ENCODE measurements at places on chromosomes 5 and 9. TPM values are rescaled to one million over a fixed set of nuclear protein-coding genes. Genes with fewer than 3 reads are reported as not detected.
A peak's percentile ranks its signal among the peaks of the same experiment; 100 is the strongest.

DNA sequence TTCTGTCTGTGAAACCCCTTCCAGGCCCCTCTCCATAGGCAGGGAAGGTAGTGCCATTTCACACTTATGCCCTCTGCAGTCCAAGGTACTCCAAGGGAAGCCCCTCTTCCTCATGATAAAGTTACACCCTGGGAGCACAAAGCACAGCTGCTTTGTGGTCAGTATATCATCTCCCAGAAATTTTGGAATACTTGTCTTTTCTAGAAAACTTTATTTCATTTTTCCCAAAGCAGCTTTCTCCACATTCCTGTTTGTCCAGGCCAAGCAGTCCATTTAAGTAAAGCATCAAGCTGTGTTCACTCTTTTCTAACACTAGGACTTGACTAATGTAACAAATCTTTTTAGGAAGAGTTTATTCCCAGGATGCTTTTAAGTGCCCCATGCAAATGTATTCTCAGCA is 371.8 kb upstream of the RGMB start:
- DNase-seq = no peak

DNA sequence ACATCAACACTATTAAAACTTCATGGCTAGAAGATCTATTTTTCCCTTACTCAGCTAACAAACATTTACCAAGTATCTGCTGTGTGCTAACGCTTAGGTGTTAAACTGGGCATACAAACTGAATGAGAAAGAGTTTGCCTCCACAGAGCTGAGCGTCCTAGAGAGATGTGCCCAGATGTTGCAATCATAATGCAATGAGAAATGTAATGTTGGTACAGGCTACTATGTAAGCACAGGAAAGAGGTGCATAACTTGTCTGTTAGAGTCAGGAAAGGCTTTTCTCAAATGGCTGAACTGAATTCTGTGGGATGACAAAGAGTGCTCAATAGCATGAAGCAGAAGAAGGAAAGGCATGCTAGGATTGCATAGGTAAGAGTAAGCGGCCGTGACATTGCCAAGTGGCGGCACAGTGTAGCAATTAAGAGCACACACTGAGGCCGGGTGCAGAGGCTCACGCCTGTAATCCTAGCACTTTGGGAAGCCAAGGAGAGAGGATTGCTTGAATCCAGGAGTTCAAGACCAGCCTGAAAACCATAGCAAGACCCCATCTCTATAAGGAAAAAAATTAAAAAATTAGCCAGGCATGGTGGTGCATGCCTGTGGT is 137.8 kb downstream of the MEF2C start:
- no peak for DNase-seq

DNA sequence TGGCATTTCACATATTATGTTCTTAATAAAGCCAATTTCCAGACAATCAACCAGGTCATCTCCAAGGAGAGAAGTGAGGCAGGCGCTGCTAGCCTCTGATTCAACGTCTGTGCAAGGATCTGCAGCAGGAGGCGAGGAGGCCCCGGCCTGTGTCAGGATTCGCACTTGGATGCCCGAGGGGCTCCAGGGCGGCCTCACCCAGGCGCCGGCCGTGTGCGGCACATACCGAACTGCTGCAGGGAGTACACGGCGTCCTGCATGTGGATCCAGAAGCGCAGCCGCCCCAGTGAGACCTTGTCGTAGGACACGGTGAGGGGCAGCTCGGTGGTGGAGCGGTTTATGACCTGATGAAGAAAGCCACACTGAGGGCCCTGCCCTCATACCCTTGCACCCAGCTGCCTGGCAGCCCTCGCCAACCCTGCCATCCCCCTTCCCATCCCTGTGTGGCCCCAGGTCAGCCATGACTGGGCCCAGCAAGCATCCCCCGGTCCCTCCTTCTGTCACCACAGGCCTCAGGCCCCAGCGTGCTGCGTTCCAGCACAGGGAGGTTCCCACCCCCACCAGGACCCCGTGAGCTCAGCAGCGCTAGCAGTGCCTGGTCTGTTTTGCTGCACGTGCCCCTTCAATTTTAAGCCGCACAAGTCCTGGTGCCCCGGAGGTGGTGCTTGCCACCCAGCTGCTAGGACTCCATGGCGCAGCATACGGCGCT is 9.9 kb downstream of the CLPTM1L start:
- DNase-seq = no peak

DNA sequence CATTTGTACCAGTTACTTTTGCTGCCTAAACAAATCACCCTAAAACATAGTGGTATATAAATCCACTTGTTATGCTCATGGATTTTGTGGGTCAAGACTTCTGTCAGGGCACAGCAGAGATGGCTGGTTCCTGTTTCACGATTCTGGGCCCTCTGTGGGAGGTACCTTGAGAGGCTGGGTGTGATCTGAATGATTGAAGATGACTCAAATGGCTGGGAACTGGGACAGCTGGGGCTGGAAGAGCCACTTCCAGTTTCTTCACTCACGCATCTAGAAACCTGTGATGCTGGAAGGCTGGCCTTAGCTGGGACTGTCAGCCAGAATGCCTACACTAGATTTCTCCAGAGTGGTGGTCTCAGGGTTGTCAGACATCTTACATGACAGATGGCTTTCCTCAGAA is 88.1 kb downstream of the KIF4B start:
- DNase-seq = no peak

DNA sequence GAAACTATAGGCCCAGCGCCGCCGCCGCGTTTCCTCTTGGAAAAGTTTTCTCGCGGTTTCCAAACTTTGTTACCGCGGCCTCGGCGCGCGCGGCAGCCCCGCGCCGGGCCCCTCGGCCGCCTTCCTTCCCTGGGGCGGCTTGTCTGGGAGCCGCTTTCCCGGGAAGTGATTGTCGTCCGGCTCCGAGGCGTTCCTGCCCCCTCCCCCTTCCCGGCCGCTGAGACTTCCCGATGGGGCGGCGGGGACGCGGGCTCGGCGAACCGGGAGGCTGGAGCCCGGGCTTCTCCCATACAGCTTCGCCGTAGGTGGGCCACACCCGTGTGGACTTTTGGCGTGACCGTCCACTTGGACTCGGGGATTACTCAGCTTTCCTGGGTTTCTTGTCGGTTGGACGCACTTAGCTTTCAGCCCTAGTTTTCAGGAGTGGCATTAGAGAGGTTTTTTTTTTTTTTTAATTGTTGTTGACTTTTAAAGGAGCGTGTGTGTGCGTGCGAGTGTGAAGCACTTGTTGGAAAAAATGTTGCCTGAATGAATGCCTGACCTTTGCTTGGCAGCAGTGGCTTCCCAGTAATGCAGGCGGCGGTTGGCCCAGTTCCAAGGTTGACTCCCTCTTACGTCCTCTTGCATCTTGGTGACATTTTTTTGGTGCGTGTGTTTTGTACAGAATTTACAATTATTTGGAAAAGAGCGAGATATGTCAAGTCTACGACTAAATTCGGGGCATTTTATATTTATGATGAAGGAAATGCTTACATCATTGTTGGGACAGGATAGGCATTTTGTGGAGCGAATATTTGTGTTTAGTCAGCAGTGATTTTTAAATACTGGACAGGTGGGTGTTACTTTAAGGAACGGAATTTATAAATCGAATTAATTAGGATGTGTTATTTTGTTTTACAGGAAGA is 821 bp downstream of the CTNNA1 start:
- DNase-seq = peak; percentile 47

DNA sequence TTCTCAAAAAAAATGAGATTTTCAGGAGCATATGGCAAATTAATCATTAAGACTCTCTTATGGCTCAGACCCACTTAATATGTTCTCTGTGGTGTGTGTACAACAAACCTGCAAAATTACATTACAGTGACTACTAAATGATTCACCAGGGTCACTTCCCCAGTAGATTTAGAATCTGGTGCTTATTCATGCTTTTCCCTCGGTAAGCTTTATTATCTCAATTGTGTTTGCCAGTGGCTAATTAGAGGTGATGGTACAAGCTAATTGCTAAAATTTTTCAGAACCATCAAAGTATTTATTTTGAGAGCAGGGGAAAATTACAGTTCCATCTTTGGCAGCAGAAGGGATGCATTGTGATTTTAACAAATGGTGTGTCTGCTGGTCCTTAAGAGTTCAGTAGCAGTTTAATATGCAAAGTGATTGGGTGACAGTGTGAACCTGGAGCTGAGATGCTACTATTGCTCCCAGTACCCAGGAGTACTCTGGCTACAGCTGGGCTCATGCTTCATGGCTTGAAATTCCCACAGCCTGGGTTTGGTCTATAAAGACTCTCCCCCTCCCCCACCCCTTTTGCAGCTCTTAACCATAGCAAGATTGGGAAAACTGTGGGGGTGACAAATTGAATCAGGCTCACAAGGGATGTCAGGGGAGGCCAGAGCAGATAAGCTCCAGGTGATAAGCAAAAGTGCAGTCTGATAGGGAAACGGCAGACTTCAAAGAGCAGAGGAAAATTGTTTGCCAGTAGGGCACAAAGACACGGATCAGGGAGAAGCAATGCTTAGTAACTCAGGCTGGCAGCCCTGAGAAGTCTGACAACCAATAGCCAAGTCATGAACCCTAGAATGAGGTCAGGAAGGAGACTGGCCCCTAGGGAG is 92.8 kb upstream of the RAD23B start:
- no peak for DNase-seq

DNA sequence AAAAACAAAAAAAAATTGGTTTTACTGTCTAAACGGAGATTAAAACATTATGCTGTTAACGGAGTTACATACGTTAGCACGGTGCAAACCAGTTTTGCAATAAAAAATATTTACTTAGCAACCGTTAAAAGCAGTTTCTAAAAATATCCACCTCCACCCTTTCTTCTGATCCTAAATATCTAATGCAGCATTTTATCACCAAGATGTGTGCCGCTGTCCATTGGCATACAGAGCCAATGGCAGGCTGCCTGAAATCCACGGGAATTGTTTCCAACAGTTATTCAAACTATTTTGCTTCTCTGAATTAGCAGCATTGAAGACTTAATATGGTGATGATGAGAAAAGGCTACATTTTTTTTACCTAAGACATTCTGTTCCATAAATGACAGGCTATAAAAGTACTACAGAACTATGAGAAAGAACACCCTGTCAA is 61.6 kb downstream of the CSNK1A1 start:
- DNase-seq = no peak

DNA sequence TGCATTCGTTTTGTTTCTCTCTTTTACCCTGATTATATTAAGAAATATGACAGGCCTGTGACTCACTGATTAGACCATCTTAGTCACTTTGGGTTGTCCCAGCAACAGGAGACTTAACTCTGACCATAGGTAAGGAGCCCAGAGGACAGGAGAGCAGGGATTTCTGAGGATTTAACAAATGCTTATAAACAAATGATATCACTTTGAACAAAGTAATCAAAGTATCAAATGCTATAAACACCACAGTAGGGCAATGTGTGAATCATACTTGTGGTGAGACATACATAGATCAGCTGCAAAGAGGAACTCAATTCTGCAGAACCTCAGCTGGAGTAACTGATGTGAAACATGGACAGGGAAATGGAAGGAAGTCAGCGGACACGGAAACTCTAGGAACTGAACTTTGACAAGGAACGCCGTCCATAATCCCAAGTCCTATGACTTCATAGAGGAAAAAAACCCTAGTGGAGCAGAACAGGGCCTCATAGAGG is 190.6 kb upstream of the MSX2 start:
- DNase-seq = no peak

DNA sequence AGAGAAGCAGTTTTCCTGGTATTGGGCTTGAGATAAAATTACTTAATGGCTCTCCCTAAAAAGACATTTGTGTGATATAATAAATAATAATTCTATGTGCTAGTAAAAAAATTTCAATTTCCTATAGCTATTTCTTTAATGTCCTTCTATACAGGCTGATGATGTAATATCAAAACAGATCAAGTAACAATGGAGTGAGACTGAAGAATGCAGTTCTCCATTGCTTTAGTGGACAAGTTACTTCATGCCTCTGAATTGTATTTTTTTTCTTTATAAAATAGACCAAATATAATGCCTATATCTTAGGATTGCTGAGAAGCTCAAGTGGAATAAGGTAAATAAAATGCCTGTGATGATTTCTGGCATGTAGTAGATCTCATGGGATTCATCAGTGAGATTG is 35.6 kb upstream of the NEURL1B start:
- no peak for DNase-seq

- no peak for DNase-seq
These were observed 234.4 kb upstream of the GAS1 start for GRCh38 chr9:87181670-87182069.

- DNase-seq = peak; percentile 20
These were observed 14.4 kb upstream of the AMACR start for GRCh38 chr5:34022121-34022705.

GRCh38 chr9:131609099-131609830 is 63.9 kb downstream of the PRRT1B start:
- DNase-seq = no peak

- DNase-seq = no peak
These were observed 50.6 kb downstream of the ALDH1A1 start for GRCh38 chr9:72902268-72902667.

DNA sequence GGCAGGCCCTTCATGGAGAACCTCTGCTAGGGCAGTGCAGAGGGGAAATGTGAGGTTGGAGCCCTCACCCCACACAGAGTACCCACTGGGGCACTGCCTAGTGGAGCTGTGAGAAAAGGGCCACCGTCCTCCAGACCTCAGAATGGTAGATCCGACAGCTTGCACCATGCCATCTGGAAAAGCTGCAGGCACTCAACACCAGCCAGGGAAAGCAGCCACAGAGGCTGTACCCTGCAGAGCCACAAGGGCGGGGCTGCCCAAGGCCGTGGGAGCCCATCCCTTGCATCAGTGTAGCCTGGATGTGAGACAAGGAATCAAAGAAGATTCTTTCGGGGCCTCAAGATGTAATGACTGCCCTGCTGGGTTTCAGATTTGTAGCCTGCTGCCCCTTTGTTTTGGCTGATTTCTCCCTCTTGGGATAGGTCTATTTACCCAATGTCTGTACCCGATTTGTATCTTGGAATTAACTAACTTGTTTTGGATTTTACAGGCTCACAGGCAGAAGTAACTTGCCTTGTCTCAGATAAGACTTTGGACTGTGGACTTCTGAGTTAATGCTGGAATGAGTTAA is 16.6 kb upstream of the ZDHHC11 start:
- DNase-seq = no peak

- DNase-seq = no peak
These were observed 135.7 kb downstream of the FANCC start for GRCh38 chr9:95181835-95182234.

- no peak for DNase-seq
These were observed 141.1 kb upstream of the DAP start for GRCh38 chr5:10902145-10902544.

DNA sequence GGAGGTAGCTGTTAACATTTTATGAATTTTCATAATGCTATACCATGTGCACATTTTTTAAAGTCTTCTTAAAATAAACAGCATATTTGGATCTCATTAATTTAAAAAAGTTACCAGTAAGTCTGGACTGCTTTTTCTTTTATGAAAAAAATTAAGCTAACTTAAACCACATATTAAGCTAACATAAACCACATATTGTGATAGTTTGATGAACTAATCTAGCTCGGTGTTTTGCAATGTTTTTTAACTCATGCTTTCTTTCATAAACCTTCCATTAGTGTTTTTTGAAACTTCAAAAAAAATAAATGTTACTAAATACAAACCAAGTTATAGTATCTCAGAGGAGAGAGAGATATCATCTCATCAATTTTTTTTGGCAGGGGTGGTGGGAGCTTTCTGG is 26.5 kb downstream of the POLK start:
- no peak for DNase-seq

- no peak for DNase-seq
These were observed 25.5 kb downstream of the ACTL7B start for GRCh38 chr9:108830272-108830671.

- DNase-seq = no peak
These were observed 624.2 kb downstream of the KCTD16 start for GRCh38 chr5:144794922-144795321.

The PALM2AKAP2 gene
- not detected for polyA plus RNA-seq

The SNAPC4 gene
- 2.7 TPM for polyA plus RNA-seq

The IFNA5 gene
- not detected for polyA plus RNA-seq
